Esophagus mucosa (tissue), 1 donor: ENCODE measurements at places on chromosomes 12 and 14. TPM values are rescaled to one million over a fixed set of nuclear protein-coding genes. Genes with fewer than 3 reads are reported as not detected.

DNA sequence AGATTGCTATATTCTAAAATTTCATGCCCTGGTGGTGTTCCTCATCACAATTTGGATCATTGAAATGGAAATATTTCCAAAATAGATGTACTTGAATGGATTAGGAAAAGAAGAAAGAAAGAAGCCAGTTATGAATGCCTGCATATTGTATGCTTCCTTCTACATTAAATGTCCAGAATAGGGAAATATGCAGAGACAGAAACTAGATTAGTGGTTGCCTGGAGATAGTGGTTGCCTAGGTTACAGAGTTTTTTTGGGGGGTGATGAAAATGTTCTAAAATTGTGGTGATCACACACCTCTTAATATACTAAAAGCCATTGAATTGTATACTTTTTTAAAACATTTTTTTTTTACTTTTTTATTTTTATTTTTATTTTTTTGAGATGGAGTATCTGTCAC is 18.0 kb downstream of the TUBA1A start:
- ATAC-seq, result no peak

DNA sequence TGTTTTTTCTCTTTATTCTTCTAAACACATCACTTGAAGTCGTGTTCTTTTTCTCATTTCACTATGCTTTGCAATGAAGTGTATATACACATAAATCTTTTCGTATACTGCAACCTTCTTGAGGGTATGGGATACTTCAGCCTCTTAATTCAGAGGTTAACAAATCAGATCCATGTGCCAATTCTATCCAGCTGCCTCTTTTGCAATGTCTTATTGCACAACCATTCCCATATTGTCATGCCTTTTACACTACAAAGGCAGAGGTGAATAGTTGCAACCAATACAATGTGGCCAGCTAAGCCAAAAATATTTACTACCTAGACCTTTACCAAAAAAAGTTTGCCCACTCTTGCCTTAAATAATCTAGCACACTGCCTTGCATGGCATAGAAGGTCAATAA is 224.5 kb upstream of the FOXG1 start:
- peak; percentile 39 for ATAC-seq

- no peak for ATAC-seq
Measured at GRCh38 chr14:32977913-32978312, 39.2 kb downstream of the NPAS3 start.

GRCh38 chr14:101006008-101006407 is 102.5 kb upstream of the RTL1 start:
- ATAC-seq, result no peak

The PRKD1 gene
- 0.56 TPM for total RNA-seq

- ATAC-seq, result no peak
Measured at GRCh38 chr12:73445658-73446324, 1091.8 kb upstream of the ATXN7L3B start.

DNA sequence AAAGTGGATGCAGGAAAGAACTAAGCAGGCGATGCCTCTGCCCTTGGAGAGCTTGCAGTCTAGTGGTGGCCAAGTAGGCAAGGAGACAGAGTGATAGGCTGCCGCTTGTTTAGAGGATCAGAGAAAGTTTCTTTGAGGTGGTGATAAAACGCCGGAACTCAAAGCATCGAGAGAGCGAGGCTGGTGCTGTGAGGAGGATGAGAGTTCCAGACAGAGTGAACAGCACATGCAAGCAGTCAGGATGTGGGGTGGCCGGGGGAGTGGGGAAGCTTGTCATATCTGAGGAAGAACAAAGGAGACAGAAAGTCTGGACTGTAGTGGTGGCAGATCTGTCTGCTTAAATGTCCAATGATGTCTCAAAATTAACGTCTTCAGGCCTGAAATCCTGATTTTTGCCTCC is 319.7 kb downstream of the SNAPC1 start:
- no peak for ATAC-seq

DNA sequence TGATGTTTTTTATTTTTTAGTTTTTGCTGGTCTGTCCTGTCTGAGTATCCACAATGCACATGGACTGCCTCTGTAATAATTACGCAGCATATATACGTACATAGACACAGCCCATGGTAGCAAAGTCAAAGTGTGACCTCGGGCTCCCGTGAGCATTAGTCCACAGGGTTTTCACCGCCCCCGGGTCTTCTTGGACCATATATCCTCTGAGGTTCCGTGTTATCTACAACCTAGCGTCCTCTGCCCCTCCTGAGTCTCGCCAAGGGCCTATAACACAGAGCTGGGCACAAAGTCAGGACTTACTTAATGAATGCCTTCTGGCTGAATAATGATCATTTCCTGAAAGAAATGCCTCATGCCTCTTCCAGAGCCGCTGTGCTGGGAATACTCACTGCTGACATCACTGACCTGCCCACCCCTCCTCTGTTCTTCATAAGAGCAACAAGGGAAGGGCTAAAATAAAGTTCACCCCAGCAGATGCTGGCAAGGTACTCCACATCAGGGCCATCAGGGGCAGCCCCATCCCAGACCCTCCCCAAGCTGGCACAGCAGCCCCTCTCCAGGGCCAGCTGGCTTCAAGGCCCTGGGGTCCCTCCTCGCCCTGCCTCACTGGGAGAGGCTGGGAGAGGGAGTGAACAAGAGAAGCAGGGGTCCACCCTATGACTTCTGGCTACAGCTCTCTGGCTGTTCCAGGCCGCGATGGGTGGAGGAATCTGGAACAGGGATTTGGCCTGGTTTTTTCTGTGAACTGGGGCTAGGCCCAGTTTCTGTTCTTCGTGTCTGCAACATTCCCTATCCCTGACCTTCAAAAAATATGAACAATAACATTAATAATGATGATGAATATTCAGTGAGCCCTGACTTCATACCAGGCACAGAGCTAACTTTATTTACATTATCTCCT is 7.9 kb downstream of the HDAC7 start:
- peak; percentile 3 for ATAC-seq

The CLEC1B gene
- not detected for total RNA-seq

The CACNA1C gene
- 1.1 TPM for total RNA-seq

DNA sequence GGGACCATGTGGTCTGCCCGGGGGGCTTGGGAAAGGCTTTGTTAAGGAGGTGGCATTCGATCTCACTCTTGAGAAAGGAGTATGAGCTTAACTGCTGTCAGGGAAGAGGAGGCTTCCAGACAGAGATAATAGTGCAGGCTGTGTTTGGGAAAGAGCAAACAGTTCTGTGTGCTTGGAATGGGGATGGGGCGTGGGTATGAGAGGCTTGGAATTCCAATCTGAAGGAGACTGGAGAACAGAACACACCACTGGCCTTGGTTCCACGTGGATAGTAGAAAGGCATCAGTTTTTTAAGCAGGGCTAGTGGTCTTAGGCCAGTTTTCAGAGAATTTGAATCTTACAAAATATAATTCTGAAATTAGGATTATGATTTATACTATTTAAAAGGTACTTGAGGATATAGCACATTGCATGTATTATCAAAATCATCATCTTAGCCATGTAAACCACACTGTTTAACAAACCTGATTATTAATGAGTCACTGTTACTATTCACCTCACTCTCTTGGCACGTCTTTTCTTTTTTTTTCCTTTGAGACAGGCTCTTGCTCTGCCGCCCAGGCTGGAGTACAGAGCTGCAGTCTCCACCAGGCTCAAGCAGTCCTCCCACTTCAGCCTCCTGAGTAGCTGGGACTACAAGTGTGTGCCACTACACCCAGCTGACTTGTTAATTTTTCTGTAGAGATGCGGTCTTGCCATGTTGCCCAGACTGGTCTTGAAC is 38.5 kb upstream of the KCNK13 start:
- no peak for ATAC-seq

The KLRG1 gene
- total RNA-seq, result 0.48 TPM

The A2ML1 gene
- total RNA-seq, result 720 TPM

GRCh38 chr12:127998988-127999387 is 268.0 kb upstream of the TMEM132C start:
- ATAC-seq, result no peak

- no peak for ATAC-seq
Measured at GRCh38 chr12:82383930-82384552, 25.7 kb downstream of the METTL25 start.

- ATAC-seq, result no peak
Measured at GRCh38 chr12:71627438-71628002, 36.1 kb downstream of the ZFC3H1 start.

GRCh38 chr12:132343294-132344004 is 14.1 kb upstream of the GALNT9 start:
- no peak for ATAC-seq

The BDKRB1 gene
- total RNA-seq, result 6.1 TPM

DNA sequence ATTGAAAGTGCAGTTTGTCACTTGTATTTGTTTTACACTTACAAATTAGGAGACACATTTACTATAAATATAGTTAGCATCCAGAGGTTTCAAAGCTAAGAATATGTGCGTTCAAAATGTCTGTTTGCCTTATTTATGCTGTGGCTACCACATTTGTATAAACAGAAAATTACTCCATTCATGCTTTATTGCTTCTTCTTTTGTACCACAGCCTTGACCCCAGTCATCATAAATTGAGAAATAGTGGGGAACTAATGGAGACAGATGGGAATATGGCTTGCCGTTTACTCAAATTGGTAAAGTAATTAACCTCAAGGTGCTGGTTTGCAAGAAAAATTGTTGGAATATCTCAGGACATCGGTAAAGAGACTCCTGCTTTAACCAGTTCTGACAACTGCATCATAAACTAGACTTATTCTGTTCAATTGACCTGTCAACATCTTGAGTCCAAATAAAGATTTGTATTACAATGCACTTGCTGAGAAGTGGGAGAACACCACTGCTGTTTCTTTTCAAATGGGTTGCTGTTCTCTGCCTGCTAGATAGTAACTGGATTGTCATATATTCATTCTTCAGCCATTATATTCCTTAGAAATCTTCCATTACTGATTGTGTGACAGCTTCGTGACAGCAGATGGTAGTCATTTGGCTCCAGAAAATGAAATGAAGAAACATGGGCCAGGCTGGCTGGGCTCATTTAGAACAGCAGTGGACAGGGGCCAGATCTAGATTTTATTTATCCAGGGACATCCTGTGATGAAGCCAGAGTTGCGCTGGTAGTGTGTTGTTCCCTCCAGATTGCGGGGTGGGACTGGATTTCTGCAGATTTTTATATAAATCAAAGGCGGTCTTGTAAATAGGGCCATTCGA is 354.4 kb downstream of the EGLN3 start:
- no peak for ATAC-seq

The SLC7A7 gene
- 1.4 TPM for total RNA-seq

DNA sequence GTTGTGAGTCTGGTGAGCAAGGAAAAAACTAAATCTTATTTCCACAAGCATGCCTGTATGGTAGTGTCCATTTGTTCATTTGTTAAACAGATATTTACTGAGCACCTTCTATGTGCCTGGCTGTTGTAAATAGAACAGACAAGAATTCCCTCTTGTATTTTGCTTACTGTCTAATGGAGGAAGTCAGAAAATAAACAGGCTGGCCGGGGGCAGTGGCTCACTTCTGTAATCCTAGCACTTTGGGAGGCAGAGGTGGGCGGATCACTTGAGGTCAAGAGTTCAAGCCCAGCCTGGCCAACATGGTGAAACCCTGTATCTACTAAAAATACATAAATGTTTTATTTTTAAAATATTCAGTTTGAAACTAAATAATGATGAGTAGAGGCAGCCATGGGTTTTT is 79.3 kb downstream of the GTF2A1 start:
- ATAC-seq, result no peak

The SPIC gene
- 0.16 TPM for total RNA-seq

GRCh38 chr12:20602641-20603391 is 92.3 kb upstream of the SLCO1C1 start:
- no peak for ATAC-seq
